NCI-H2081 (cell line): ENCODE measurements at places on chromosomes 6 and 20.

DNA sequence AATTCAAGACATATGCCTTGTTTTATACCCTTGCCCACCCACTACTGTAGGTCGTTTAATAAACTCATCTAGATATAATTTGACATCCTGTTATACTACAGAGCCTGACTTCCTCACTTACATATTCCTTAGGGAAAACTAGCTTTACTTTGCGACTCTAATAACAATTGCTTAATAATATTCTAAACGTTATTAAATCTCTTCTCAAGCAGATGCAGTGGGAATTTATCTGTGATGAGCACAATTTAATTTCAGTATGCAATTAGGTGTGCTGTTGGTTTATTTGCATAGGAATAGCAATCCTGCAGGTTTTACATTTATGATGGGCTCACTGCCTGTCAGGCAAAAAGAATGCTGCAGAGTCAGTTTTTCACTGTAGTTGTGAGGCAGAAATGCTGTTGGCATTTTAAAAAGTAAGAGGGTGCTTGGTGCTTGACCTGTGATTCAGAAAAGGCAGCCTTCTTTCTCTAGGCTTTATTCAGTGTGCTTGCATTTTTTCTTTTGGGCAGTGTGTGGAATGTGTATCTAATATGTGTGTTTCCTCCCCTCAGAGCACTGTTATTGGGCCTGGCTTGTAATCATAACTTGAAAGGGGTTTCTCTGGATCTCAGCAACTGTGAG is 152.3 kb upstream of the SCGN start:
- no peak for DNase-seq

DNA sequence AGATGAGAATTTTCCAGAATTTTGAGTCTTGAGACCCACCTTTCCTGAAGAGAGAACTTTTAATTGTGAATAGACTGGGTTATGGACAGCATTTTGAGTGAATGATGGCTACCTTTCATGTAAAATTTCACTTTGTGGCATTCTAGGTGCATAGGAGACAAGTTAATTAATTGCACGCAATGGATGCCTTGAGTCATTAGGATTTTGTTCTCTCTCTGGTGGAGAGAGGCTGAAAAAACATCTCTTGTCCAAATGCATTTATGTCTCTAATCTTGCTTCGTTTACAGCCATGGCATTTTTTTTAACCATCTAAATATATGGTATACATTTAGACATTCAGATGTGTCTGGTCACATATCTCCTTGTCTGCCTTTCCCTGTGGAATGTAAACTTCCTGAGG is 3.1 kb downstream of the RHAG start:
- no peak for DNase-seq

DNA sequence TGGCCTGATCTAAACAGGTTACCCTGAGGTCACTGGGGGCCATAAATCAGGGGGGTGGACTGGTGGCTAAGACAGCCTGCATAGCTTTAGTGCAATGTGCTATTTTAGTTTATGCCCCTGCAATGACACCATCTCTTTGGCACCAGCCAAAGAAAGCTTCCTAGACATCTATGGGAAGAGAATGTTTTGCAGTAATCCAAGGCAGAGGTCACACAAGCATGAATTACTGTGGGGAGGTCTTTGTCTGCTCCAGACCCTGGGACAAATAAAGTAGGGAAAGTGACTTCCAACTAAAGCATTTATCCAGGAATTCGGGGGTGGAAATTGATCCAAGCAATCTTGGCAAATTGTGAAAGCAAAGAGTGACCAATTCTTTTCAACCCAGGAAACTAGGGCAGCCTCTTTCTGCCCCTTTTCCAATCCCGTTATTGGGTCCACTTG is 5.3 kb downstream of the RIPOR2 start:
- DNase-seq = no peak

DNA sequence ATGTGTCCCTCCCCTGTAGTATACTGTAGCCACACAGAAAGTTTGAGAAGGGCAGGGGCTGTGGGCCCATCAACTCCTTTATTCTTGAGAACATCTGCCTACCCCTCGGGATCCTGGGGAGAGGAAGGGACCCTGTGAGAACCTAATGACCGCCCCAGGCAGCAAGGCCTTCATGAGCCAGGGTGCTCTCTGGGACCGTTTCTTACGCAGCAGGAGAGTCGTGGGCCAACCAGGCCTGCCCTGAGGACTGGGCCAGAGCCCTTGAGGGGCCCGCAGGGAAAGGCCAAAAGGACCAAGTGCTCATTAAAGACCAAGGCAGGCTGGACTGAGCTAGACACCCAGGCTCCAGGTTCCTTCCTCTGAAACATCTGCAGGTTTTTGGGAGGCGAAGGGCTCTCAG is 5.2 kb downstream of the SGK2 start:
- DNase-seq = no peak
